ENCODE measurements at places on chromosomes 5 and 9. TPM values are rescaled to one million over a fixed set of nuclear protein-coding genes. Genes with fewer than 3 reads are reported as not detected.

The NUDT2 gene
- total RNA-seq: 15.5 TPM

The DDX4 gene
- total RNA-seq: 0.82 TPM

The UBE2QL1 gene
- 39.1 TPM for total RNA-seq

The SOWAHA gene
- 4.5 TPM for total RNA-seq

The ZDHHC12 gene
- total RNA-seq: 1.2 TPM

The SLC6A3 gene
- total RNA-seq: not detected

The CYLC2 gene
- total RNA-seq: not detected

The PPP2R2B gene
- total RNA-seq: 136 TPM

The RMRP gene
- total RNA-seq: 133,388 TPM

The RPS23 gene
- total RNA-seq: 4,680 TPM

The NTNG2 gene
- 16.3 TPM for total RNA-seq

The ZNF658 gene
- 28.5 TPM for total RNA-seq

The SH2D3C gene
- total RNA-seq: 6.1 TPM

The PTPRD gene
- 191 TPM for total RNA-seq

The MARCOL gene
- total RNA-seq: not detected

The SH3PXD2B gene
- total RNA-seq: 13.0 TPM

The GBGT1 gene
- 2.0 TPM for total RNA-seq

The NPR3 gene
- total RNA-seq: 19.2 TPM

The INSL4 gene
- not detected for total RNA-seq

The CDX1 gene
- not detected for total RNA-seq

The ZNF454 gene
- 9.0 TPM for total RNA-seq

The EMB gene
- total RNA-seq: 6.5 TPM

The ARL14EPL gene
- not detected for total RNA-seq

The KCNMB1 gene
- total RNA-seq: under 0.01 TPM

The ANKRD31 gene
- total RNA-seq: 0.82 TPM

The TMEM215 gene
- 0.82 TPM for total RNA-seq

The PCDHGA12 gene
- 3.7 TPM for total RNA-seq

The RMI1 gene
- total RNA-seq: 12.6 TPM

The MAT2B gene
- 37.1 TPM for total RNA-seq

The ZNF879 gene
- total RNA-seq: 16.7 TPM

The ARHGEF39 gene
- 0.41 TPM for total RNA-seq

The ZNF354B gene
- total RNA-seq: 29.8 TPM

The IGIP gene
- 7.7 TPM for total RNA-seq

The PCDHA6 gene
- 17.1 TPM for total RNA-seq

The CBY3 gene
- total RNA-seq: not detected

The MZB1 gene
- total RNA-seq: not detected

The ADAMTS16 gene
- 3.7 TPM for total RNA-seq

The PCDHGB3 gene
- total RNA-seq: 8.2 TPM

The ANKRD18A gene
- 1.6 TPM for total RNA-seq

The FAM78A gene
- 0.82 TPM for total RNA-seq

The BBLN gene
- total RNA-seq: 55.4 TPM

The PMPCA gene
- 26.1 TPM for total RNA-seq
